Aorta (tissue), 5 donors: ENCODE measurements at places on chromosomes 7 and 10.

DNA sequence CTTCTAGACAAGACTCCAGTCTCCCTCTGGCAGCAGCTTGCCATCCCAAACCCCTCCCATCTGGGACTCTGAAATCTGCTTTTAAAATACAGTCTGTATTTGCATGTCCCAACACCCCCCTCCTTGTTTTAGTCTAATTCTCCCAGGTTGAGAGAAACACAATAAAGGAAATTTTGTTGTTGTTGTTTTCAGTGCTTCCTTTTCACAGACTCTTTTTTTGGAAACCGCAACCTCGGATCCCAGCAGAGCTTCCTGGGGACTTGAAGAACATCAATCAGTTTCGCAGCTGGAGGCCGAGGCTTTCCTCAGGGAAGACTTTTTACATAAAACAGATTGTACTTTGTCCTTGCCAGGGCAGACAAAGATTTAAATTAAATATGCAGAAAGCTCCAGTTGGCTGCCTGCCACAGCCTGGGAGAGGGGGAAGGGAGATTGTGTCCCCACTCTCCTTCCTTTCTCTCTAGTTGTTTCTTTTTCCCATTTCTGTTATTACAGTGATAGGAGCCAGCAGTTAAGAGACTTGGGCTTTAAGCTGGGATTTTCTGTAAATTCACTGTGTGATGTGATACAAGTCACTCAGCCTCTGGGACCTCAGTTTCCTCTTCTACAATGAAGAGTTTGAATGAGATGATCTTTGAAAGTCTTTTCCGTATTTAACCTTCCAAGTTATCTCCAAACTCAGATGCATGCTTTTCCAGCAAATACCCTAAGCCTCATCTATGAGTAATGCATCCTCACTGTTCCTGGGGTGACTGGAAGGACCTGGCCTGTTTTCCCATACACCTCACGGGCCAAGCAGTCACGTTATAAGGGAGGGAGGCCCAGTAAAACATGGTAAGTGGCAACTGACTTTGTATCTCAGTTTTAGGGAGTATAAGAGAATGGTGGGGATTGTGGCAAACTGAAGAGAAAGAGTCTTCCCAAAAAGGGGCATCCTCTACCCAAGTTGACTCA lies 192.3 kb downstream of the REEP3 start:
- DNase-seq: peak; percentile 64

DNA sequence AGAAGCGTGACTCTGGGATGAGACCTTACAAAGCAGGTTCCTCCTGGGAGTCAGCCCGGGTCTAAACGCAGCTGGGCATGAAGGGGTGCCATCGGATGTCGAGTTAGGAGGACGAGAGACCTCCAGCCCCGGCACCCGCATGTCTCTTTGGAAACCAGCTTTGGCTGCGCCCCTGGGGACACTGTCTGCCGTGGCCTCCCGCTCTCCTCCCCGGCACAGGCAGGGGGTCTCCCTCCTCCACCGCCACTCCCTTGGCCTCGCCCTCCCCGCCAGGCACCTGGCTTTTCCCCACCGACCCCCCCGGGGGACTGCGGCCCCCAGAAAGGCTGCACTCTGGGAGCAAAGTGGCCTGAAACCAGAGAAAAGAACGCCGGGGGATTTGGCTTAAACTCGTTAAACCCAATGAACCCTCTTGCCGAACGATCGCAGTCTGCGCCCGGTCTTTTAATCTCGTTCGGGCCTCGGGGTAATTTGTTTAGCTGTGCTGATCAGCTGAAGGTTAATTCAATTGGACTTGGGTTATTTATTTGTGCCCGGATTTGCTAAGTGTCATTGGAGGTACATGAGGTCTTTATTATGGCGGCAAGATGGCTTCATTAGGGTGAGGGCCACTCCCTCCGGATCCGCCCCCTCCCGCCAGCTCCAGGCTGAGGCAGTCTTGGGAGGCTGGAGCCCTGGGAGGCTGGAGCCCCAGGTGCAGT lies 16.4 kb upstream of the PSMG3 start:
- no peak for DNase-seq

DNA sequence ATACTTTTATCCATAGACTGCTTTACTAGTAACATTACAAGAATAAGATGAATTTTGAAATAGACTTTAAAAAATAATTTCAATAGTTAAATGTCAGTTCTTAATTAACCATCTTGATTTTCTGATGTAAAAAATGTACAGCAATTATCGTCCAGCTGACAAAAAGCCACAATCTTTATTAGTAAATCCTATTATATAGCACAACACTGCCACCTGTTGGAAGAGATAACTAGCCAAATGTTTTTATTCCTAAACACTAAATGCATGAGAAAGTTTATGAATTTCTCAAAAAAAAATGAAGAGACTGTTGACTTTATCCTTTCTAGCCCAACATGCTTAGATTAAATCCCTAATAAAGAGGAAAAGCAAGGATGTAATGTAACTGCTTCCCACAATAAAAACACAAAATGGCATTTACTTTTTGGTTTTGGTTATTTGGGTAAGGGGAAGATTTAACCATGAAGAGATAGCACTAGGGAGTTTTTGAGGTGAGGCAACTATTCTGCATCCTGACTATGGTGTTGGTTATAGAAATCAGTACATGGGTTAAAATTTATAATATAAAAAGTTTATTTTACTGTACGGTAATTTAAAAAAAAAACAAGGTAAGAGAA lies 8.0 kb downstream of the COA1 start:
- DNase-seq: no peak

- no peak for DNase-seq
These were observed 233.2 kb upstream of the PRSS1 start for GRCh38 chr7:142516038-142516501.
